ENCODE measurements at places on chromosomes 6 and 20. TPM values are rescaled to one million over a fixed set of nuclear protein-coding genes. Genes with fewer than 3 reads are reported as not detected.

The CTNNBL1 gene
- total RNA-seq: 105 TPM

The ASIP gene
- not detected for total RNA-seq

The TNNC2 gene
- total RNA-seq: not detected

The GPR6 gene
- total RNA-seq: not detected
